ENCODE measurements at places on chromosomes 5 and 9. TPM values are rescaled to one million over a fixed set of nuclear protein-coding genes. Genes with fewer than 3 reads are reported as not detected.

DNA sequence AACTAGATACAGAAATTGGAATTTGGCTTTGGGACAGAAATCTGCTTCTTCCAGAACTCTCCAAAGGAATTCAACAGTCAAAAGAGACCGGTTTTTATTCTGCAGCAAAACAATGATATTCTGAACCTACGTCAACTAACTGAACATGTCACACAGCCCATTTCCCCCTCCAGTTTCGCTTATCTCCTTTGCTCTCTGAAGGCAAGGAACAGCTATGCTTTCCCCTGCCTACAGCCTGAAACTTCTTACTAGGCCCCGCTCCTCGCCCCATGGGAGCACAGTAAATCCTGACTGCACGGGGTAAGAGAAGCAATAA is 488 bp downstream of the SKIC3 start:
- no peak for DNase-seq

- no peak for DNase-seq
Observed at GRCh38 chr9:105969636-105970035, 275.3 kb downstream of the TMEM38B start.

GRCh38 chr9:120677965-120678364 is 36.3 kb downstream of the MEGF9 start:
- no peak for DNase-seq

- no peak for DNase-seq
Observed at GRCh38 chr5:78887384-78888118, 97.6 kb downstream of the ARSB start.

The SH3TC2 gene
- 0.58 TPM for total RNA-seq

The TTC1 gene
- total RNA-seq: 10.7 TPM

- DNase-seq: no peak
Observed at GRCh38 chr9:93303258-93303771, 119.4 kb downstream of the WNK2 start.

GRCh38 chr5:110884005-110884404 is 145.2 kb downstream of the SLC25A46 start:
- DNase-seq: no peak

- DNase-seq: peak; percentile 76
Observed at GRCh38 chr5:65925044-65925600, 1.3 kb upstream of the ERBIN start.

The FGD3 gene
- total RNA-seq: 8.1 TPM

GRCh38 chr5:83925321-83925954 is 204.8 kb upstream of the HAPLN1 start:
- DNase-seq: peak; percentile 14

DNA sequence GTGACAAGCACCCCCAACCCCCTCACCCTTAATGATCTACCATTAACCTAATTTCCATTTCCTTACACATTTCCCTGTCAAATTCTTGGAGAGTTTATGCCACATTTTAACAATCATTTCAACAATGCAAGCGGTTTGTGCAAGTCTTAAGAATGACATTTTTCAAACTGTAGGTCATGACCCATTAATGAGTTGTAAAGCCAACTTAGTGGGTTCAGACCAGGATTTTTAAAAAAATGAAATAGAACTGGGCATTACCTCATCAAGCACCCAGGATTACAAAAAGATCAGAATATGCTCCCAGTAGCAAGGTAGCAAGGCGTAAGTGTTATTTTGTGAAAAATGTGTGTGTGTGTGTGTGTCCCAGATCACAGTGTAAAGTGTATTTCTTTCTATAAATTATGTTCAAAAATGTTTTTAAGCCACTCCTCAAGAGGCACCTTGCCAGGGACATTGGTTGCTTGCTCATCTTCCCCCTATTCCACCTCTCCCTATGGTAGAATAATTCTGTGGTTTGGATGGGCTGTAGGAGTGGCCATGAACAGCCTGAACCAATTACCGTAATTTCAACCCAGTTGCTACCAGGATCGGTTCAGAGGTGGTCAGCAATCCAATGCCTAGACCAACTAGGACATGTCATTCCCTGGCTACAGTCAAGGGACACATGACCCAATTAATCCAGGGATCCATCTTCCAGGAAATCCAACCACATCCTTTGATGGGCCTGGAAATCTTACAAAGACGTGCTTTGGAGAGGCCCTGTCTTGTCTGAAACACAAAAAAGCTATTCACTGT is 14.4 kb upstream of the TGFBR1 start:
- DNase-seq: no peak

The TSSK1B gene
- total RNA-seq: not detected

DNA sequence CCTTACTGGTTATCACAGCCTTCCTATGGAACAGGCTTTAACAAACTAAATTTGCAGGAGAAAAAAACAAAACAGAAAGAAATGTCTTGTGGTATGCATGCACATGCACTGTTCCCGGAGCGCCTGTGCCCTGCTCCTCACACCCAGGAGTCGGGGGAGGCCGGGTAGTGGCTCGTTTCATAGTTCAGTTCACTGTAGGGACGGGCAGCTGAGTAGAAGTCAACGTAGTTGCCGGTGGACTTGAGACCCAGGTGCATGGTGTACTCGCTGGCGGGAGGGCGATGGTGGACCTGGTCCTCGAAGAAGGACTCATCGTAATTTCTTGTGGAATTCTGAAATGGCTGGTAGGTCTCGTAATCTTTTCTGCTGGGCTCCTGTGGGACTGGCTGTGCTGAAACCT is 212.3 kb upstream of the DAP start:
- no peak for DNase-seq

The OR1K1 gene
- not detected for total RNA-seq

The FIBCD1 gene
- not detected for total RNA-seq

- no peak for DNase-seq
Observed at GRCh38 chr9:101466863-101467262, 31.3 kb upstream of the ALDOB start.

GRCh38 chr5:79109527-79110492 is 1.8 kb upstream of the BHMT start:
- DNase-seq: peak; percentile 27

The PROB1 gene
- 0.89 TPM for total RNA-seq

The ORM2 gene
- 2.0 TPM for total RNA-seq

DNA sequence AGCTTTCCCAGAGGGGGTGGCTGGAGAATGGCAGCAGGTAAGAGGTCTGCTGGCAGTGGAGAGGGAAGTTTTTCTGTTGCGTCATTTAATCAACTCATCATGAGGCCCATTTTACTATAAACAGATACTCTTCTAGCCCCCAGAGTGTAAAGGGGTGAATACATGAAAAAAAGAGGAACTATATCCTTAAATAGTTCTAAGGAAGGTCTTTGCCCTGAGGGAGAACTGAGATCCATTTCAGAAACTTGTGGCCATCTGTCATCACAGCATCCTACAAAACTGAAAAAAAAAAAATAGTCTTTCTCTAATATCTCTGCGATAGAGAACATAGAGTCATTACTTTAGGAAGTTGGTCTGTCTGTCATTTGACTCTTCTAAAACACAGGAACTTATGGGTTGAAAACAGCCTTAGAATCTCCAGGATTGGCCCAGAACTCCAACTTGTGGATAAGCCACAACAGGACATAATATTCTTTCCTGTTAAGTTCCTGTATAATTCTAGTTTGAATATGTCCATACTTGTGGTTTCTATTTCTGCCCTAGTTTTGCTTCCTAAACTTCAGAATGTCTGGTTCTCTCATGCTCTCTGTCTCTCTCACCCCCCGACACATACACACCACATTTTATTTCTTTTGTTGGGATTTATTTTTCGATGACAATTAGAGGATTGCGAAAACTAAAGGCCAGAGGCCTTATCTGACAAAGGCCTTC is 238.5 kb upstream of the PIK3R1 start:
- DNase-seq: no peak

- no peak for DNase-seq
Observed at GRCh38 chr9:90251316-90251715, 391.3 kb downstream of the DIRAS2 start.

DNA sequence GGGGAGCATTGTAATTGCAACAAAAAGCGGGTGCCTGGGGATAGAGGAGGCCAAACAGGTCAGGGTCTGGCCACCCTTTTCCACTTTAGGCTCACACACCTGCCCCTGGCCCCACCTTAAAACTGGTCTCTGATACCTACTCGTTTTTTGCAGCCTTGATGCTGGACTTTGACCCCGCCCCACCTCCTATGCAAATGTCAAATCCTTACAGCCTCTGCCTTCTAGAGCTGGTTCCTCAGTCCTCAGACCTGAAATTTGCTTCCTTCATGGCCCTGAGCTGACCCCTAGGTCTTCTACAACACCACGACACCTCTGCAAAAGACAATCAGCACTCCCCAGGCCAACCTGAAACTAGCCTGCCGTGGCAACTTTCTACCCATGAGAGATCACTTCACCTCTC is 37.7 kb downstream of the SMIM23 start:
- DNase-seq: peak; percentile 62

The C5orf52 gene
- not detected for total RNA-seq

GRCh38 chr5:1509346-1510085 is 14.2 kb downstream of the LPCAT1 start:
- DNase-seq: no peak

GRCh38 chr5:163373436-163374084 is 63.8 kb upstream of the CCNG1 start:
- DNase-seq: no peak
